Activated naive CD4-positive, alpha-beta T cell treated with anti-CD3 and anti-CD28 coated beads, Interleukin-2, amount 10 ng/mL, durations not matched to agents 7 days and 5 days (primary cell): ENCODE measurements at places on chromosomes 13 and 19.

DNA sequence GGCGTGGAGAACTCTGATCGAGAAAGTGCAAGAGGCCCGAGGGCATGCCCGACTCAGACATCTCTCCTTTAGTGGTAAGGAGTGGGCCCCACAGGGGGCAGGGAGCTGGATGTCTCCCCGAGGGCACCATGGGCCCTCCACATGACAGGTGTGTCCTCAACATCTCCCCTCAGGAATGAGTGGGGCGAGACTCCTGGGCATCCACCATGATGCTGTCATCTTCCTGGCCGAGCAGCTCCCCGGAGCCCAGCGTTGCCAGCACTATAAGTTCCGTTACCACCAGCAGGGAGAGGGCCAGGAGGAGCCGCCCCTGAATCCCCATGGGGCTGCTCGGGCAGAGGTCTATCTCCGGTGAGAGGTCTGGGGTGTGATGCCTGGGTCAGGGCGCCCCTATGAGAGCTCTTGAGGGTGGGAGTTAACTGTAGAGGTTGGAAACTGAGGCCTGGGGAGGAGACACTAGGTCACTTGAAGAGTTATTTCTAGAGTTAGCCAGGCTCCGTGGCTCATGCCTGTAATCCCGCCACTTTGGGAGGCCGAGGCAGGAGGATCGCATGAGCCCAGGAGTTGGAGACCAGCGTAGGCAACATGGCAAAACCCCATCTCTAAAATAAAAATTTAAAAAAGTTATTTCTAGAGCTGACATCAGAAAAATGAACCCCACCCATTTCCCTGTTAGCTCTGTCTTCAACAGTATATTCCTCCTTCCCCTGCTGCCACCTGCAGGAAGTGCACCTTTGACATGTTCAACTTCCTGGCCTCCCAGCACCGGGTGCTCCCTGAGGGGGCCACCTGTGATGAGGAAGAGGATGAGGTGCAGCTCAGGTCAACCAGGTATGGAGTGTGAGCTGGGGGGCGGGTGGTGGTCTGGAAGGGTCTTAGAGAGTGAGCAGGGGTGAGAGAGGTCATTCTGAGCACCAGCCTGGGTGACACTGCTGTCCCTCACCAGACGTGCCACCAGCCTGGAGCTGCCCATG, 5.1 kb downstream of the IGFLR1 start:
- DNase-seq, result peak; percentile 59

- no peak for DNase-seq
Observed at GRCh38 chr13:31919971-31920726, 111.4 kb upstream of the FRY start.

- DNase-seq, result no peak
Observed at GRCh38 chr13:42732073-42732472, 49.3 kb upstream of the FAM216B start.

DNA sequence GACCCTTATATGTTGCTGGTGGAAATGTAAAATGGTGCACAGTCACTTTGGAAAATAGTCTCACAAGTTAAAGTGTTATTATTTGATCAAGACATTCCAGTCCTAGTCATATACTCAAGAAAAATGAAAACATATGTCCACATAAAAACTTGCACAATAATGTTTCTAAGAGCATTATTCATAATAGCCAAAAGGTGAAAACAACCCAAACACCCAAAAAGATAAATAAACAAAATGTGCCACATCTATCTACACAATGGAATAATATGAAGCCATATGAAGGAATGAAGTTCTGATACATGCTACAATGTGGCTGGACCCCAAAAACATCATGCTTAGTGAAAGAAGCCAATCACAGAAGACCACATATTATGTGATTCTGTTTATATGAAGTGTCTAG, 14.4 kb upstream of the AKAP8 start:
- no peak for DNase-seq

DNA sequence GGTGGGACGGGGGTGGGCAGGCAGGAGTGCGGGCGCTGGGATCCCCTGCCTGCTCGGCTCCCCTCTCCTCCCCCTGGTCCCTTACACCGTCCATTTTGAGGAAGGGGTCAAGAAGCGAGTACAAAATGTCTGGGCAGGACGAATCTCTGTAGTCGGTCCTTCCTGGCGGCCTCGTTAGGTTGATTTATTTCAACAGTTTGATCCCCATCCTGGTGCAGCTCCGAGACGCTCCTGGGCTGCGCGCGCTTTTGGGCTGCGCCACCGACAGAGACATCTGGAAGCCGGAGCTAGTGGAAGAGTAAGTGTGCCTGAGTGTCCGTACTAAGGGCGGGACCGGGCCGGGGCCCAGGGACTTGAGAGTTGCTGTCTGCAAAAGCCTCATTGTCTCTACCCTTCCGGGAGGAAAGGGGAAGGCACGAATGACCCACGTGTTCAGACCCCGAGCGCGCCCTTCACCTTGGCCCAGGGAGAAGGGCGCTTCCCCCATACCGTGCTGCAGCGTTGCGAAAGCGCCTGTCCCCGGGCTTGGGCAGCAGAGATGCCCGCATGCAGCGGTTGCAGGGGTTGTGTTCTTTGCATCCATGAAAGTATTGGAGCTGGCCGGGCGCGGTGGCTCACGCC, 1.8 kb downstream of the ZNF114 start:
- DNase-seq, result peak; percentile 38

GRCh38 chr19:18167975-18168645, 5.5 kb upstream of the IFI30 start:
- peak; percentile 79 for DNase-seq

GRCh38 chr19:32130332-32130731, 215.1 kb upstream of the ZNF507 start:
- DNase-seq, result no peak

GRCh38 chr19:45501730-45502014, 3.4 kb downstream of the PPM1N start:
- DNase-seq, result no peak

GRCh38 chr13:99895444-99896368, 75.9 kb downstream of the ZIC5 start:
- DNase-seq, result no peak

DNA sequence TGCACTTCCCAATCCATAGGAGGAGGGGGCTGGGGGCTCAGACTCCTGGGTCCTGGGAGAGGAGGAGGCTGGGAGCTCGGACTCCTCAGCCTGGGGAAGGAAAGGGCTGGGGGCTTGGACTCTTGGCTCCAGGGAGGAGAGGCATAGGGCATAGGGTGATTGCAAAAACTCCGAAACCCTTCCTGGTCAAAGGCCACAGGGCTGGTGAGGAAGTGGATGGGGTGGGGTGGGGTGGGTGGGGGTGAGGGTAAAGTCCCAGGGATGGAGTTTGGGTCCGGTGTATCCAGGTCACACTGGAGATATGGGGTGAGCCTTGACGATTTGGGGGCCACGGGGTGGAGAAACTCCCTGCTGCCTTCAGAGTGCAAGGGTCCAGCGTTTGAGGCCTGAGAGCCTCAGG, 2.8 kb downstream of the MYH14 start:
- DNase-seq, result no peak

DNA sequence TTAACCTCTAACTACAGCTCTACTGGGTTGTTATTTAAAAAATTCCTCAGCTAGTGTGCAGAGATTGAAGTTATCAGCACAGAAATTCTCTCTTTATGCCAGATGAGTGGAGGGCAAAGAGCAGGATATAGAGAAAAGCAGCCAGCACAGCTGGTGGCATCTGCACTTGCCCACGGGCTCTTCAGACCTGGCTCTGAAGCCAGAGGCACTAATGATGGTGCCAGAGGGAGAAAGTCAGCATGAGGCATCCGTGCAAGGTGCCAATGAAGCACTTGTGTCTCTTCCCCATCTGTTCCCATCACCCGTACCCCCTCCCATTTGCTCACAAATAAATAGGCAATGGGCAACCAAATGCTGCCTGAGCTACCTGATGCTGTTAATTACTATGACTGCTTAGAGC, 138.9 kb downstream of the OLFM4 start:
- no peak for DNase-seq

- peak; percentile 98 for DNase-seq
Observed at GRCh38 chr19:15836330-15837220, 21.1 kb upstream of the OR10H1 start.
